Karpas-422 (cell line): ENCODE measurements at places on chromosomes 3 and 15. TPM values are rescaled to one million over a fixed set of nuclear protein-coding genes. Genes with fewer than 3 reads are reported as not detected.

REC114 gene
- total RNA-seq, result not detected in 2 replicates

BBX gene
- 81.8 and 109 TPM in 2 replicates for total RNA-seq

GOLGA8T gene
- not detected in 2 replicates for total RNA-seq

DNA sequence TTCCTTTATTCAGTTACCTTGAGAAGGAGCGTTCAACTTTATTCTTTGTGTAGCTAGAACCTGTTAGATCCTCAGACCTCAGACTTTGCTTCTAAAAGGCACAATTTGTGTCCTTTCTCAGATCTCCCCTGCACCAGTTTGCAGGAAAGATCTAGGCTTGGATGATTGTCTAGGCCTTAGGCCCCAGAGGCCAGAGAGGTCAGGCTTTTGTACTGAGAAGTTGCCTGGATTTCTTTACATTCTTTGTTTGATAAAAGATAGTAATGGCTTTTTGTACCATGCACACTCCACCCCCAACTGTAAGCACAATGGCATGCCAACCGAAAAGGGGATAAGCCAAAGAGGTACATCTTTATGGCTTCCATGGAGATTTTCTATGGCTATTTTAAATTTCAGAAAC, 719.6 kb upstream of the NR2F2 start:
- DNase-seq, result no peak
- H3K36me3 ChIP-seq, result no peaks in the 10 kb centered on the region
- no peaks in the 10 kb centered on the region for H3K4me1 ChIP-seq
- no peak overlapping the region for H3K4me3 ChIP-seq
- H3K27ac ChIP-seq, result no peak overlapping the region
